Endothelial cell (in vitro differentiated cells): ENCODE measurements at places on chromosomes 3 and 15.

GRCh38 chr15:42071717-42072116 is 22.6 kb downstream of the PLA2G4D start:
- DNase-seq = no peak

GRCh38 chr15:72983801-72984545 is 68.3 kb upstream of the NEO1 start:
- no peak for DNase-seq

DNA sequence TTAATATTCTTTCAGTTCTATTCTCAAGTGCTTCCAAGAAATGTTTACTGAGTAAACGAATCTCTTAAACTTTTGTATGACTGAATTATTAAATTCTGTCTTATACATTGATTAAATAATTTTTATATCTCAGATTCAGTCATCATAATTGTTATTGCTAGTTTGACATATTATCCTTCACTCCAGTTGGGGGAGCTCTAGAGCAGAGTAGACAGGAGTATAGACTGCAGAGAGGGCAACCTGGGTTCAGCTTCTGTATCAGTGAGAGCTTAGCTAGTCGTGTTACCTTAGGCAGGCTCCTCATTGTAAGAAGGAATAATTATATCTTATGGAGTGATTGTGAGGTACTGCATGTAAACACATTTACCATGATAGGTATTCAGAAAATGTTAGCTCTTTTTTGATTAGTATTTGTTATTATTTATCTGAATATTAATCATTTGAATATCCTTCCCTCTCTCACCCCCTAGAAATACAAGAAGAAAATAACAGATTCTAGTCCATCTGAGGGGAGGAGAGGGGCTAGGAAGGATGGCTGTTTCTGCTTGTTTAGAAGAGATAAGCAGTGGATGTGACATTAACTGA is 31.0 kb upstream of the ZCWPW2 start:
- peak; percentile 35 for DNase-seq

DNA sequence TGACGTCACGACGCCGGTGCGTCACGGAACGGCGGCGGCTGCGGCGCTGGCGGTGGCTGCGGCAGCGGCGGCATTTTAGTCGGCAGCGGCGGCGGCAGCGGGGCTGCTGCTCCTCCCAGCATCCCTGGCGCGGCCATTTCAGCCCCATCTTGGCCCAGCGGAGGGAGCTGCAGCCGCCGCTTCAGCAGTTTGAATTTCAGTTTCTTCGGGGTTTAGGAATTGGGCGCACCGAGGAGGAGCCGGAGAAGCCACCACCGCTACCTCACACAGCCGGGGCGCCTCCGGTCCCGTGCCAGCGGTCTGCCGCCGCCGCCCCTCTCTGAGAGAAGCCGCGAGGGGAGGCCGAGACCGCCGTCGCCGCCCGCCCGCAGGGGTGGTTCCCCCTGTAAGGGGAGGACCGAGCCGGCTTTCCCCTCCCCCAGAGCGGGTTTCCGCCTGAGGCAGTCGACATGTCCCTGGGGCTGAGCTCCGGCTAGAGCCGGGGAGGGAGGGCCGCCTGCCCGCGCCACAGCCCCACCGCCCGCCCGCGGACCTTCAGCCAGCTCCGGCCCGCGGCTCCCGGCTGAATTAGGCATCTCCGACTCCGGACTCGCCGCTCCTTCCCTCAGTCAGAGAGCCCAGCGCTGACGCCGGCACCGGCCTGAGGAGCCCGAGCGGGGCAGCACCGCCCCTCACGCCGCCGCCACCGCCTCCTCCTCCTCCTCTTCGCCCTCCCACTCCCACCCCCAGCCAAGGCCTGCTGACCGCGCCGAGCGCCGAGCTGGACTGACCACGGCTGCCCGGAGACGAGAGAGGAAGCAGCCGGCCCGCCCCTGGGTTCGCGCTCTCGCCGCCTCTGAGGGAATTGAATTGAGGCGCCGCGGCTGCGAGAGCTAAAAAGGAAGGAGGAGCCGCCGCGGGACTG is at the start of gene TSC22D2:
Gene TSC22D2 (plus strand): TSS at position 78 of the 904 bp plus-strand sequence. CDS start 1,053 bp downstream, outside the sequence.
- DNase-seq = peak; percentile 98

DNA sequence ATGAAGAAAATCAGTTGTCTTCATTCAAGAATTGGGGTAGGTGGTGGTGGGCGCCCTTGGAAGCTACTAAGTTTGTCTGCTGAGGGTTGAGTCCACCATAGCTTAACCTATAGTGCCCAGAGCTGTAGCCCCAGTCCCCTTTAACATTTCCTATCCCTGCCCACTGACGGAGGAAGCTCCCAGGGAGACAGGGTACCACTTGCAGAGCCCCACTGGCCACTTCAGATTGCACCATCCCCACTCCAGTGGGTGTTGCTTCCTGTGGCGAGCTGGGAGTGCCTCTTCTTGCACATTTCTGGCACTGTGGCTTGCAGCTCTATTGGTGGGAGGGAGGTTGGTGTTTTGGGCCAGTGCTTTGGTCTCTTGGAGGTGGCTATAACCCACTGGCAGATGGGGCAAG is 2.7 kb downstream of the PXYLP1 start:
- no peak for DNase-seq
